ENCODE measurements at places on chromosomes 1 and 21. TPM values are rescaled to one million over a fixed set of nuclear protein-coding genes. Genes with fewer than 3 reads are reported as not detected.

Gene ARTN
- 0.68 TPM for total RNA-seq

Gene SLC19A1
- total RNA-seq, result 40.1 TPM

Gene CELA3A
- total RNA-seq, result not detected

Gene OR2T35
- total RNA-seq, result not detected

Gene SASS6
- total RNA-seq, result 12.9 TPM

Gene LEFTY2
- not detected for total RNA-seq

Gene SHE
- not detected for total RNA-seq

Gene AMY2B
- 9.7 TPM for total RNA-seq
